Stimulated activated CD4-positive, alpha-beta T cell treated with anti-CD3 and anti-CD28 coated beads, Interleukin-12 subunit alpha, Interleukin-12 subunit beta, amount 100 ng/mL, for 24 hours (primary cell): ENCODE measurements at places on chromosomes 3 and 15.

DNA sequence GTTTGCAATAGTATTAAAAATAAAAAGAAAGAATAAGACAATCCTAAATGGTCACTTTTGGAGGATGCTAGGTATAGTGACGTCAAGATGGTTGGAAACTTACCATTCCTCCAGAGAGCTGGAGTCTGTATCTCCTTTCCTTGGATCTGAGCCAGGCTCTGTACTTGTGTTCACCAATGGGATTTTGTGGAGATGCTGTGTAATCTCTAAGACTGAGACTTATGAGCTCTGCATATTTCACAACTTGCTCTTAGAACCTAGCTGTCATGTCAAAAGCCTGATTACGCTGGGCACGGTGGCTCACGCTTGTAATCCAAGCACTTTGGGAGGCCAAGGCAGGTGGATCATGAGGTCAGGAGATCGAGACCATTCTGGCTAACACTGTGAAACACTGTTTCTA, 126.8 kb upstream of the CLSTN2 start:
- DNase-seq, result no peak

DNA sequence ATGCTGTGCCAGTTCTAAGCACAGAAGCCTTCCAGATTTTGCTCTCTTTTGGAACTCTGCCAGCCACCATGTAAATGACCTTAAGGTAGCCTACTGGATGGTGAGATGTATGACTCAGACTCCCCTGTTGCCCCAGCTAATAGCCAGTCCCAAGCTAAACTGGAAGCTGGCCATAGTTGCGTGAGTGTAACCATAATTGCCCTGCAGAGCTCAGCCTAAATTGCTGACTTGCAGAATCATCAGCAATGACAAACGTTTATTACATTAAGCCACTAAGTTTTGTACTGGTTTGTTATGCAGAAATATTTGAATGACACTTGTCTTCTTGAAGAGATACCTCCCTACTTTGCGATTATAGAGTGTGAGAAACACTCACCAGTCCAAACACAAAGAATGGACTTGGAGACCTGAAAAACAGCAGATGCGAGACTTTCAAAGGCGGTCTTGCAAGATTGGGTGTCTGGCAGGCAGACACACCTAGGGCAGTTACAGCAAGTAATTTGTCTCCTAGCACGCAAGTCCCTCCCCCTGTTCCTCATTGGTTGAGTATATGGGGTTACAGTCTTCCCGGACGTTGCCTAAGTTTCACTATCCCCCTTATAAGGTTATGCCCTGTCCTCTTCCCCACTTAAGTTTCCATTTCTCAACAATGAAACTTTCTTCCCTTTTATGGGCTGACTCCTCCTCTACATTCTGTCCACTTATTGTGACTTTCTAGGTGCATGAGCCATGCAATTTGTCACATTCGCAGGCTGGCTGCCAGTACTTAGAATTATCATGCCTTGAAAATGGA, 83.6 kb upstream of the XCR1 start:
- DNase-seq, result no peak

GRCh38 chr15:57090496-57090859, 172.0 kb downstream of the TCF12 start:
- no peak for DNase-seq

GRCh38 chr3:17795711-17796110, 53.3 kb upstream of the TBC1D5 start:
- DNase-seq, result no peak

GRCh38 chr3:54137311-54137710, 15.0 kb downstream of the CACNA2D3 start:
- no peak for DNase-seq

- DNase-seq, result no peak
These were observed 284.2 kb upstream of the ROPN1 start for GRCh38 chr3:124276133-124276532.

DNA sequence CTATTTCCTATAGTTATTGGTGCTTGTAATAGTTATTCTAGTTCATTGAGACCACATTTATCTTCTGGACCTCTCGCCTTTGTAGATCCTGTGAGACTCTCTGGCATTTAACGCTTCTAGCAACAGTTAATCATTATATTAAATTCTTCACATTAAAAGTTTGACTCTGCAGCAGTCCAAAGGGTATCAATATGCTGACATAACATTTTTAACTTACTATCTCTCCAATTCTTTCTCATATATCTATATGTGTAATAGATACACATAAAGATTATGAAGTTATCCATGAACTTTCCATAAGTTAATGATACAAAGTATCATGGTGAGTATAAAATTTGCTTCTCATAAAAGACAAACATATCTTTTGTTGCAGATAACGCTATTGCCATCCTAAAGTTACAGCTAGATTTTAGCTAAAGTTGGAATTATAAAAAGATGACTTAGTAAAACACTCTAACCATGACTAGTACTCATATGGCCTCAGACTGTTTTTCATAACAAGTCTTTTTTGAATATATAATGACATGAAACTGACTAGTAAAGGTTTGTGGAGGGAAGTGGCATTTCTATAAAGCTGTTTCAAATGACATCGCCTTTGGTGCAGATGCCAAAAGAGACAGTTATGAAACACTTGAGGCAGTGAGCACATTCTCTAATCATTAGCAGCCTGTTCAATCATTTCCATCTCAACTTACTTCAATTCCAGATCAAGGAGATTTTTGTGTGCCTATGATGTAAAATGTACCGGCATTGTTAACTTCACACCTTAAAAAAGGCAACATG, 379.3 kb upstream of the CBLB start:
- DNase-seq, result no peak

DNA sequence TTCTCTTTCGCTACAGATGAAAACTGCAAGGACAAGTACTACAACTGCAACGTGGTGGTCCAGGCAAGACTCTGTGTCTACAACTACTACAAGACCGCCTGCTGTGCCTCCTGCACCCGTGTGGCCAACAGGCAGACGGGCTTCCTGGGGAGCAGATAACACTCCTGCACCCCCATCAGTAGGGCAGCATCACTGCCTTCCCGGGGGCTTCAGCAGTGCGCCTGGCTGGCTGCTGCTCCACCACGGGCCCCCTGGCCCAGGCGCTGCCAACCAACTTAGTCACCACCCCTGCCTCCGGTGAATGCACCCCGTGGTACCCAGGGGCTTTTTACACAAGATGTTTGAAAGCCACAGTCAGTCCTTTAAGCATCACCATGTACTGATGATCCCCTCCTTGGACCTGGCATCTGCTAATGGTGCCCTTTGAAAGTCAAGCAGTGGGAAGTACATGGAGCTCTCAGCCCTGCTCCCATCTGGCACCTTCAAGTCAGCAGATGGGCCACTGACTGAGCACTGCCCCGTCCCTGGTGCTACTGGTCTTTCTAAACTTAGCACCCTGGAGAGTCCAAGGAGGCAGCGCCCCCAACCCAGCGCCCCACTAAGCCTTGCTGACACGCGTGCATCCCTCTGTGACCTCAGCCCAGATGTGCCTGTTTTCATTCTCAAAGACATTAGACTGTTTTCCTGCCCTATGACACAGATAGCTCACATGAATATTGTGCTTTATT, 33.0 kb upstream of the NR2E3 start:
- DNase-seq, result no peak

GRCh38 chr3:52395503-52395865, 49.4 kb downstream of the SEMA3G start:
- no peak for DNase-seq

DNA sequence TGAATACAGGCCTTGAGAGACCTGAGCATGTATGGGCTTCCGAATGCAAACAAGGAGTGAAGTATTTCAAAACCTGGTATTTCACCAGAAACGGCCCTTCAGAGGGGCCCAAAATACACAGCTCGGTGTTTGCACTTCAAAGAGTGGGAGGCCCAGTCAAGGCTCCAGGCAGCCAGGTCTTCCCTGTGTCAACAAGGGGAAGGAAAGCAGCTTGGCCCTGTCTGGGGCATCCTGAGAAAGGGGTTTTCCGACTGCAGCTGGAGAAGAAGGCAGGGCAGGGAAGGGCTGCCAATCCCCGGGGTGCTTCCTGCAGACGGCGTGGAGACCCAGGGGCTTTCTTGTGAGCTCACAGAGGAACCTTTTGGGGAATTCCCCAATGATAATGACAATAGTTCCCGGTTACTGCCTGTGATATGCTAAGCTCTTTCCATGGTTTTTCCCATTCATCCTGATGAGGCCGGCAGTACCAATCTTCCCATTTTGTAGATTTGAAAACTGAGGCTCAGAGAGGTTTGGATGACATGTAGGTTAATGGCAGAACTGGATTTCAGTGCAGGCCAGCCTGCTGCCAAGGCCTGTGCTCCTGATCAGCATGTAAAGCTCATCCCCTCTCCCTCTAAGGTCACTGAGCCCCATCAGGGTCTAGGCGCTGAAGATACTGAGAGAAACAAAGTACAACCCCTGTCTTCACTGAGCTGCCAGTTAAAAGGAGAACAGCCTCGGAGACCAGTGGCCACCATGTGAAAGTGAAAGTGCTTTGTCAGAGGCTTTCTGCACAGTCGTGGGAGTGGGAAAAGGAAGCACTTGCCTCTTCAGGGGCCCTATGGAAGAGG, 43.0 kb upstream of the TLE3 start:
- no peak for DNase-seq

DNA sequence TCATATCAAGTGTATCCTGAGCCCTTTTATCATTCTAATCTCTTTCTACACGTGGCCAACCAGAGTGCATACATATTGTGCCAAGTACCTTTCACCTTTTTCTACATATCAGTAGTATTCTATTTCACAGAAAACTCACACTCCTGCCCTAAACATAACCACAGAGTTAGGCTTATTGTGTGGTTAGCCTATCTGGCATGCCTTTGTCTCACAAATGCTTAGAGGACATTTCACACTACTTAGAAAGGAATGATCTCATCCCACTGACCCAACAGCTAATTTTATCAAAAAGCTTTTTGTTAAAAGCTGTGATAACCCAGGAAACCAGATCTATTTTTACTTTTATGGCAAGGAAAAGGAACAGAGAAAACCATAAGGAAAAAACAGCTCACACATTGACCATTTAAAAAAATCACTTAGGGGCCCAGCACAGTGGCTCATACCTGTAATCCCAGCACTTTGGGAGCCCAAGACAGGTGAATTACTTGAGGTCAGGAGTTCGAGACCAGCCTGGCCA, 17.8 kb upstream of the MAP4 start:
- DNase-seq, result no peak

DNA sequence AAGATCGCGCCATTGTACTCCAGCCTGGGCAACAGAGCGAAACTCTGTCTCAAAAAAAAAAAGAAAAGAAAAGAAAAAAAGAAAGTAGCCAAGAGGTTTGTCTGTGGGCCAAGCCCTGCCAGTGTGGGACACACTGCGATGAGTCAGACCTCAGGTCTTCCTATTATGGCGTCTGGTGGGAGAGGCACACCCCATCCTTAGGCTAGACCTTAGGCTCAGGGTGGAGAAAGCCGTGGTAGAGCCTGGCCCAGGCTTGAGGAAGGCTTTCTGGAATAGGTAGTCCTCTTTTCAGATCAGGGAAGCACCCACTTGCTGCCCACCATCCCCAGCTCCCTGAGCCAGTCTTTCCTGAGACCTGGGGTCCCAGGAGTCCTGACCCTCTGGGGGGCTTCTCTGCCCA, 6.0 kb downstream of the HEMK1 start:
- no peak for DNase-seq

GRCh38 chr3:3683261-3683660, 116.0 kb upstream of the LRRN1 start:
- DNase-seq, result no peak

DNA sequence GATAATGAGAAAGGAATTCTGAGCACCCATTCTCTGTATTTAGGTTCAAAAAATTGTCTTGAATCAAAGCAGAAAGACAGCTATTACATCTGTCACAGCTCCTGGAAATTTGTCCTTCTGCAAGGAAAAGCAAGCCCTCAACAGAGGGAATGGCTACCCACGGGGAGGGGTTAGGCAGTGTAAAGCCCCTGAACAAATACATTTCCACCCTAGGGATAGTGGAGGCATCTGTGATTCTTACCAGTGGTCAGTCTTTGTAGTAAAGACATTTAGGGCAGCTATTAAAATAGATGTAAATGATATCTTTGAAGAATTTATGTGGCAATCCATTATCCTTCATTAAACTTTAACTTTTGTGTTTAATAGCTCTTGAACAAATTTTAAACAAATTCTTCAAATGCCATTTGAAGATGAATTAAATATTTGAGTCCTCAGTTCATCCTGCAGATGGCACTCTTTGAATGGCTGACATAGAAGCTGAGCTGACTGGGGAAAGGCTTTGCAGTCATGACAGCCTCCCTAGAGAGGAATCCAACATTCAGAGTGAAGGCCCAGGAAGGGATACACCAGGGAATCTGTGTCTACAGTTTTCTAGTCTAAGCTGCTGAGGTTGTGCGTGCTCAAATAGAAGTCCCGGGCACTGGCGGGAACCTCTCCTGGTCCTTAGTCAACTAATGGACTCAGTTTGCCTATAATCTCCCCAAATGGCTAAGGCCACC, 359.7 kb upstream of the ROPN1 start:
- no peak for DNase-seq

DNA sequence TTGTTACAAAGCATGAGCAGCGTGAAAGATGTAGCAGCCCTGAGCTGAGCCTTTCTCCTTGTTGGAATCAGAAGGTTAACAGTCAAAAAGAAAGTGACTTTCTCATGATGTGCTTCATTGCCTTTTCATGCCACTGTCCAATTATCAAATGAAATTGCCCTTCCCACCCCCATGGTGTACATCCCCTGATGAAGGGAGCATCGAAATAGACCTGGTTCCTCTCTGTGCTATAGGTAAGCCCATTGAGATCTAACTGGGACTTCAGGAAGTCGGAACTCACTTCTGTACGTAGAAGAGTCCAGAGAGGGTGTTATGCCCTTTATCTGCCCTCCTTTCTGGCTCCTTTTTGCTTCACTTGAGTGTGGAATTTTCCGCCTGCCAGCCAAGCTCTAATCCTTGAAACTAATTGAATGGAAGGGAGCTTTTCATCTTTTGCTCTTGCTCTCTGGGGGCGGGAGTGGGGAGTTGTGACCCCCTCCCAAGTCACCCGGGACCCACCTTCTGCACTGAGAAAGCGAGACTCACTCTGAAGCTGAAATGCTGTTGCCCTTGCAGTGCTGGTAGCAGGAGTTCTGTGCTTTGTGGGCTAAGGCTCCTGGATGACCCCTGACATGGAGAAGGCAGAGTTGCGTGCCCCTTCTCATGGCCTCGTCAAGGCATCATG, 20.9 kb downstream of the ABHD6 start:
- no peak for DNase-seq

DNA sequence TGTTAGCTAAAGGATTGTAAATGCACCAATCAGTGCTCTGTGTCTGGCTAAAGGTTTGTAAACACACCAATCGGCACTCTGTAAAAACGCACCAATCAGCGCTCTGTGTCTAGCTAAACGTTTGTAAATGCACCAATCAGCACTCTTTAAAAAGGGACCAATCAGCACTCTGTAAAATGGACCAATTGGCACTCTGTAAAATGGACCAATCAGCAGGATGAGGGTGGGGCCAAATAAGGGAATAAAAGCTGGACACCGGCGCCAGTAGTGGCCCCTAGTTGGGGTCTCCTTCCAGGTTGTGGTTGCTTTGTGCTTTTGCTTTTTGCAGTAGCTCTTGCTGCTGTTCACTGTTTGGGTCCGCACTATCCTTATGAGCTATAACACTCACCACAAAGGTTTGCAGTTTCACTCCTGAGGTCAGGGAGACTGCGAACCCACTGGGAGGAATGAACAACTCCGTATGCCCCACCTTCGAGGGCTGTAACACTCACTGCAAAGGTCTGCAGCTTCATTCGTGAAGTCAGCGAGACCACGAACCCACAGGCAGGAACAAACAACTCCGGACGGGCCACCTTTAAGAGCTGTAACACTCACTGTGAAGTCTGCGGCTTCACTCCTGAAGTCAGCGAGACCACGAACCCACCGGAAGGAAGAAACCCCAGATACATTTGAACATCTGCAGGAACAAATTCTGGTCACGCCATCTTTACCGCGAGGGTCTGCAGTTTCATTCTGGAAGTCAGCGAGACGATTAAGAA, 1.1 kb upstream of the SUCLG2 start:
- DNase-seq, result peak; percentile 41

- no peak for DNase-seq
These were observed 1066.5 kb downstream of the PLOD2 start for GRCh38 chr3:145094355-145094941.
